ENCODE measurements at places on chromosomes 3 and 15. TPM values are rescaled to one million over a fixed set of nuclear protein-coding genes. Genes with fewer than 3 reads are reported as not detected.

The SEMA5B gene
- 23.8 TPM for polyA plus RNA-seq

The HTR3E gene
- polyA plus RNA-seq = 0.14 TPM

The MNS1 gene
- 5.1 TPM for polyA plus RNA-seq

The TNFSF10 gene
- polyA plus RNA-seq = 7.5 TPM

The CAMK2N2 gene
- not detected for polyA plus RNA-seq

The UROC1 gene
- 0.14 TPM for polyA plus RNA-seq

The PLA2G4D gene
- polyA plus RNA-seq = 0.08 TPM

The ARL6IP5 gene
- polyA plus RNA-seq = 122 TPM
